Activated CD4-positive, alpha-beta T cell treated with anti-CD3 and anti-CD28 coated beads, Interleukin-10, Interleukin-2, amounts not matched to agents 100 ng/mL and 50 ng/mL, durations not matched to agents 16 hours and 8 hours (primary cell): ENCODE measurements at places on chromosomes 16 and 17.

- no peak for DNase-seq
Observed at GRCh38 chr16:14528306-14528705, 101.8 kb downstream of the PARN start.

DNA sequence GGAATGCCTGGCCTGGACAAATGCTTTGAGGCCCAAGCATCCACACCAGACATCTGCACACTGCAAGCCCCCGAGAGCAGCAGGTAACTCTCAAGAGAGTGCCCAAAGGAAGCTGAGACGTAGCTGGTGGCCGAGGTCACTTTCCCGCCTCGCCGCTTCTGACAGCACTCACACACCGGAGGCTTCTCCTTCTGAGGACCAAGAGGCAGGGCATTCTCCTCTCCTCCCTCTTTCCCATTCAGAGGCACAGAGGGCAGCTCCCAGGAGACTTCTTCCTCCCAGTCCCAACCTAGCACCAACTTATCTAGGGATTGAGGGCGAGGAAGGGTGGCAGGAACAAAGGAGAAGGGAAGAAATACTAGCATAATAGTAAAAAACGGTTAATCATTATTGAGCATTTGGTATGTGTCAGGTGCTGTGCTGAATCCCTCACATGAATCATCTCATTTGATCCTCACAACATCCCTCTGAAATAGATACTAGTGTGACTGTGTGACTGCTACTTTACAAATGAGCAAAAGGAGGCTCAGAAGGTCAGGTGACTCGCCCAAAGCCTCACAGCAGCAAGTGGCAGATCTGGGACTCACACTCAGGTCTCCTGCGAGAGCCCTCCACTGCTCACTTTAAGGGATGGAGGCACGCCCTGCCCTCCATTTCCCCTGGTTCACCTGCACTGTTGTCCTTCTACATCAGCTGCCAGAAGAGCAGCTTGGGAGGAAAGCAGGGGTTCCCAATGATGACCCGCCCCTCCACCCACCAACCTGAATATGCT, 41.8 kb downstream of the MYO18A start:
- DNase-seq = peak; percentile 94

- no peak for DNase-seq
Observed at GRCh38 chr16:57113664-57114063, 21.3 kb downstream of the CPNE2 start.

DNA sequence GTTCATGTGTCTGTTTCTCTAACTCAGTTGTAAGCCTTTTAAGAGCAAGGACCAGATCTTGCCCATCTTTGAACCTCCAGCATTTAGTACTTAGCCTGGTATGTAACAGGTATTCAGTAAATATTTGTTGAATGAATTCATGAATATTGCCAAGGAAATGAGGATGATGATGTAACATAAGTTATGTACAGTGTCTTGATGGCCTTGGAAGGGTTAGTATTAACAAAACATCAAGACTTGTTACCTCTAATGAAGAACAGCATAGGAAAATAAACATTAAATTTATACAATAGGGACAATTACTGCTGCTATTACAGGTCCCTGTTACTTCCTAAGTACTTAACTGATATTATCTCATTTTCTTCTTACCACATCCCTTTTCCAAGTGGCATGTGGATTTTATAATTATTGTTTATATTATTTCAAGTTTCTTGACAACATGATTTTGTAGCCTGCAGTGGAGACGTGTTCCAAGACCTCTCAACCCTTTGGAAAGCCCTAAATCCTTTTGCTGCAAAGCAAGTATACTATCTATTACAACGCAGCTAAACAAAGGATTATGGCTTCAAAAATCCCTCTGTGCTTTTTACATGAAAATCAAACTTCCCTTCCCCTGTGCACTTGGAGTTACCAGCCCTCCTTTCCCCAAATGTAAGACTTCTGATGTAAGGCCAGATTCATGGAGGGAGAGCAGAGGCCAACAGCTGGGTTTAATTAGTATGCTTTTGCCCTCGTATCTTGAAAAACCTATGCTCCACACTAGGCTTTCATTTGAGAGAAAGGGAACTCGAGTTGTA, 77.4 kb upstream of the SMIM36 start:
- no peak for DNase-seq

GRCh38 chr17:50350733-50351132, 4.8 kb downstream of the XYLT2 start:
- no peak for DNase-seq

DNA sequence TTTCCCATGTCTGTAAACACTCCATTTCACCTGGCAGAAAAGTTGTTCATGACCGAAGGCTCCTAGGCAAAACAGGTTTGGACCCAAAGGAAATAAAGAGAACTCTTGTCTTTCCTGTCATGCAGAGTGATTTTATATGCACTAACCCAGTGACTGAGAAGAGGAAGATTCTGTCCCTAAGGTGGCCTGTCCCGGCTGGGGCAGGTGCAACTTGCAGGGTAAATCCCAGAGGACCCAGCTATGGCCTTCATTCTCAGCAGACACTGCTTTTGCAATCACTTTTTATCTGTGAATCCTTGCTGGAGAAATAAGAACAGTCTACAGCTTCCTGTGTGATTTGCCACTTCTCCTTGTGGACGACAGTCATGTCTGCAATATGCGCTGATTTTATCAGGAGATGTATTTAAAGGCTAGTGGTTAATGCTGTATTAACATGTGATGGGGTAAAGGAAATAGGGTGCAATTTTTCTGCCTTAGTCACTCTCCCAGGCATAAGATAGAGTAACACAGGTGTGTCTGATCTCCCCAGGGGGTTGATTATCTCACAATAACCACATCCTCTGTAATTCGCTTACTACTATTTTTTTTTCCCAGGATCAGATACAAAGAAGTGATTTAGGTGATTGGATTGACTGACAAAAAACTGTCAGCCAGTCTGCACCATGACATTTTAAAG, 696.8 kb upstream of the SOX9 start:
- no peak for DNase-seq

- no peak for DNase-seq
Observed at GRCh38 chr17:76432004-76432403, 20.9 kb downstream of the UBE2O start.

- DNase-seq = peak; percentile 75
Observed at GRCh38 chr16:72832621-72833248, 215.2 kb downstream of the ZFHX3 start.

- DNase-seq = peak; percentile 8
Observed at GRCh38 chr17:3004150-3004801, 59.1 kb downstream of the OR1D5 start.

- no peak for DNase-seq
Observed at GRCh38 chr16:50879873-50880695, 138.2 kb downstream of the CYLD start.

GRCh38 chr17:80352991-80353665, 61.8 kb upstream of the ENDOV start:
- DNase-seq = no peak

DNA sequence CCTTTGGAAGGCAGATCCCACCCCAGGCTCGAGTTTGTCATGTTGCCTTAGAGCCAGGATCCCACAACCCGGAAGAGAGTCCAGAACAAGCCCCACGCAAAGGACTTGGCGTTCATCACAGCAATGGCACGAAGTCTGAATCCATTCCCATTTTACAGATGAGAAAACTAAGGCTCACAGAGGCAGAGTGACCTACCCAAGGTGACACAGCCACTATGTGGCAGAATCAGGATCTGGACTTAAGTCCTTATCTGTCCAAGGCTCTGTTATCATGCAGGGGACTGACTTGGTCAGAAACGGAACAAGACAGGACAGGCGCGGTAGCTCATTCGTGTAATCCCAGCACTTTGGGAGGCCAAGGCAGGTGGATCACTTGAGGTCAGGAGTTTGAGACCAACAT, 86.5 kb downstream of the GSG1L start:
- DNase-seq = no peak

- DNase-seq = peak; percentile 75
Observed at GRCh38 chr16:89256651-89257254, 39.2 kb downstream of the ZNF778 start.

- DNase-seq = no peak
Observed at GRCh38 chr17:72605543-72605942, 484.7 kb downstream of the SOX9 start.

- DNase-seq = no peak
Observed at GRCh38 chr17:82840431-82840831, 609 bp upstream of the ZNF750 start.

GRCh38 chr16:83968891-83969649, 1.0 kb downstream of the NECAB2 start:
- no peak for DNase-seq

- no peak for DNase-seq
Observed at GRCh38 chr17:14792746-14793145, 472.4 kb downstream of the PMP22 start.

DNA sequence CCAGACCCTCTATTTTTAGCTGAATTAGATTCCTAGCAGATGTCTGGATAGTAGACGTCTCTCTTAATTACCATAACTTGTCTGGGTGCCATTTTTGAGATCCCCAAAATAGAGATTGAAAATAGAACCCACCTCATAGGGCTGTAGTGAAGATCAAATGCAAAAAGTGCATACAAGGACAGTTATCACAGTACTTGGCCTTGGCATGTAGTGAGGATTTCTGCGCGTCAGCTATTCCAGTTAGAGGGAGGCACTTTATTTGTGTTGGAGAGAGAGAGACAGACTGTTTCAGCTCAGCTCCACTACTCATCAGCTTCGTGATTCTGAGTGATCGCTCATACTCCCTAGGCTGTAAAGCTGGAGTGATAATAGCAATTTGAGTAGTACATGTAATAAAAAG, 59.6 kb upstream of the CDH13 start:
- no peak for DNase-seq

DNA sequence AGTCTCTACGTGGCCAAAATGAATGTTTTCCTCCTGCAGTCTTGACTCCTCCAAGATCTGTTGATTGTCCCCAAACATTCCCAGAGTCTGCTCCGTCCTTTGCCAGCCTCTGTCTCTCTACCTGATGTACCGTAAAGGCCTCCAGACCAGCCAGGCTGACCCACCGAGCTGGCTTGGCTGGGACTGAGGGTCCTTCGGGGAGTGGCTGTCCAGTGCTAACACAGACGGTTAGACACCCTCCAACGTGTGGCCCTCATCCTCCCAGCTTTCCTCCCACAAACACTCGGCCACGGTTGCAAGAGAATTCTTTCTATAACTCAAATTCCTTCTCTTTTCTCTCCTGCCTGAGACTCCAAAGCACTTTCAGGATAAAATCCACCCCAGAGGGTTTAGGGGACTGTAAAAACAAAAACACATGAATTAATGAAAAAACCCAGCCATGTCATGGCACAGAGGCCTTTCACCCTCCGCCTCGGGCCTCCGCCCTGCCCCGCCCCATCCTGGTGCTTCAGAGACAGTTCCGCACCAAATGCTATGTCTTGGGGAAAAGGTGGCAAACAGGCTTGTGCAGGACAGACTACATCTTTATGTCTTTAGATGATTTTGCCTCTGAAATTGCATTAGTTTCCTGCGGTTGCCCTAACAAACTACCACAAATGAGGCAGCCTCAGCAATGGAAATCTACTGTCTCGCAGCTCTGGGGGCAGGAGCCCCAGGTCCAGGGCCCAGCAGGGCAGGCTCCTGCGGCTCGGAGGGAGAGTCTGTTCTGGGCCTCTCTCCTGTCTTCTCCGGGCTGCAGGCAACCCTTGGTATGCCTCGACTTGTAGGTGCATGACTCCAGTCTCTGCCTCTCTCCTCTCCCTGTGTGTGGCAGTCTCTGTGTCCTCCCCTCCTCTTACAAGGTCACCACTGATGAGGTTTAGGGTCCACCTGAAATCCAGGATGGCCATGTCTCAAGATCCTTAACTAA, 72.5 kb upstream of the CBX4 start:
- DNase-seq = no peak

DNA sequence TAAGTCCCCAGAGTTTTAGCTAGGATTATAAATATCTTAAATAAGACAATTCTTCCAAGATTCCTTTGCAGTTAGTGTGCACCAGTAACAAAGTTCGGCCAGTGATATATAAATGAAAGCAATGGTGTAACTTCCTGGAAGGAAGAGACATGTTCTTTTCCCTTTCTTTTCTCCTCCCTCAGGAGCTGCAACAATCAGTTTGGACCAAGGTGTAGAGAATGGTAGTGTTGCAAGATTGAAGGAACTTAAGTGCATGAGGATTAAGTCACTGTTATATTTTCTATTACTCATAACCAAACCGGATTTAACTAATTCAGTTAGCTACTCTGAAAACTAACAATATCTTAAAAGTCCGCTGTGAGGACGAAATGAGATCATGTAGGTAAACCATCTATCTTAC, 68.9 kb upstream of the KCNJ16 start:
- no peak for DNase-seq

GRCh38 chr17:41863074-41863848, 2.0 kb downstream of the KLHL11 start:
- peak; percentile 48 for DNase-seq

- peak; percentile 54 for DNase-seq
Observed at GRCh38 chr17:64262198-64262999, 661 bp downstream of the TEX2 start.

DNA sequence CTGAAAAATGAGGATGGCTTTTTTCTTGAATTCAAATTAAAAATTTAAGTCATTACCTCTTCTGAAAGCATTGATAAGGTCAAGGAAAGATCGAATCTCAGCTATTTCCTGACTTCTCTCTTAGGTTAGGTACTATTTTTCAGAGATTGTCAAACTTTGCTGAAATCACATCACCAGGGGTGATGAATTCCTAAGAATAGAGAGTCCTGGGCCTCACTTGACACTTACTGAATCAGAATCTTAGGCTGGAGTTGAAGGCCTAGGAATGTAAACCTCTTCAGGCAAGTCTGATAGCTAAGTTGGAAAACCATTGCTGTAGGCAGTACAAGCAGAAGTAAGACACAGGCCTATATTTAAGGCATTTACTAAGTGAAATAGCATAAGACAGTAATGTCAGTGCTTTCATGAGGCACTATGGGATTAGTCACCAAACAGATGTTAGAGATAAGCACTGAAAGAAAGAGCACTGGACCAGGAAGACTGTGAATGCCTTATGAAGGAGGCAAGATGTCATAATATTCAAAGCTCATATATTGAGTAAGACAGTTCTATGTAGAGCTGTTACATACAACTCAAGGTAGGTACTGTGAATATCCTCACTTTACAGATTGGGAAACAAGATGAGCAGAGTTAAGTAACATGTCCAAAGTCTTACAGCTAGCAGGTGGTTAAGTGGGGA, 21.5 kb downstream of the DCAF7 start:
- DNase-seq = peak; percentile 36

- no peak for DNase-seq
Observed at GRCh38 chr17:77877036-77877435, 81.5 kb upstream of the TNRC6C start.

GRCh38 chr16:85503679-85504231, 109.4 kb upstream of the GSE1 start:
- no peak for DNase-seq

GRCh38 chr17:55303701-55304145, 39.0 kb downstream of the HLF start:
- peak; percentile 54 for DNase-seq

- DNase-seq = no peak
Observed at GRCh38 chr16:490768-491167, 36.7 kb upstream of the CAPN15 start.

- DNase-seq = peak; percentile 42
Observed at GRCh38 chr17:74569020-74570003, 2.0 kb upstream of the CD300H start.

DNA sequence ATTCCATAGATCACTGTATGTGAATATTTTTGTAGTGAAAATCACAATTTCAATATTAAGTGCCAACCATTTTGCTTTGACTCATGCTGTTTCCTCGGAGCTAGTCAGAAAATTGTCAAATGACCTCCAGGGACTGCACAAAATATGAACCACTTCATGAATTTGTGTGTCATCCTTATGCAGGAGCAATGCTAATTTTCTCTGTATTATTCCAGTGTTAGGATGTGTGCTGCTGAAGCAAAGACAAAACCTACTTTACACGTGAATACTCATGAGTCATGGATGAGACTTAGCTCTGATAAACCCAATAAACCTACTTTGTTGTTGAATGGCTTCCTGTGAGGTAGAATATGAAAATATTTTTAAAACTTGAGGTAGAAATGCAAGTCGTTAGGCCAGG, 65.2 kb downstream of the SHCBP1 start:
- no peak for DNase-seq
